Foreskin keratinocyte (primary cell): ENCODE measurements at places on chromosomes 6 and 20.

DNA sequence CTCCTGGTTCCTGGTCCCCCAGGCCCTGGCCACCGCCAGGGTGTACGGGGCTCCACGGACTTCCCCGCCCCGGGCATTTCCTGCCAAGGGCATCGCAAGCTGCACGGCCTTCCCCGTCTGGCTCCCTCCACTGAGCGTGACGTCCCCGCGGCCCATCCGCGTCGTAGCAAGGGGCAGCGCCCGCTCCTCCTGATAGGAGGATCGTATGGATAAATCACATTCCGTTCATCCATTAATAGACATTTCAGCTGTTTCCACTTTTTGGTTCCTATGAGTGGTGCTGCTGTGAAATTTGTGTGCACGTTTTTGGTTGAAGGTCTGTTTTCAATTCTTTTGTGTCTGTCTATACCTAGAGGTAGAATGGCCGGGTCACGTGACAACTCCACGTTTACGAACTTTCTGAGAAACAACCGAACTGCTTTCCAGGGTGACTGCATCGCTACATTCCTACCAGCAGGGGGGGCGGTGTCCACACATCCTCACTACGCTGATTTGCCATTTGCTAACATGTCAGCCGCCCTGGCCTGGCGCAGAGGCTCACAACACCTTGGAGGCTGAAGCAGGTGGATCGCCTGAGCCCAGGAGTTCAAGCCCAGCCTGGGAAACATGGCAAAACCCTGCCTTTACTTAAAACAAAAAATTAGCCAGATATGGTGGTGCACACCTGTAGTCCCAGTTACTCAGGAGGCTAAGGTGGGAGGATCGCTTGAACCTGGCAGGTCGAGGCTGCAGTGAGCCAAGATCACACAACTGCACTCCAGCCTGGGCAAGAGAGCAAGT, 37.7 kb downstream of the KCNQ2 start:
- DNase-seq: peak; percentile 18

- DNase-seq: peak; percentile 72
Observed at GRCh38 chr6:141988954-141989705, 143.6 kb upstream of the GJE1 start.

GRCh38 chr6:159056899-159057298, 12.1 kb upstream of the TAGAP start:
- no peak for DNase-seq

DNA sequence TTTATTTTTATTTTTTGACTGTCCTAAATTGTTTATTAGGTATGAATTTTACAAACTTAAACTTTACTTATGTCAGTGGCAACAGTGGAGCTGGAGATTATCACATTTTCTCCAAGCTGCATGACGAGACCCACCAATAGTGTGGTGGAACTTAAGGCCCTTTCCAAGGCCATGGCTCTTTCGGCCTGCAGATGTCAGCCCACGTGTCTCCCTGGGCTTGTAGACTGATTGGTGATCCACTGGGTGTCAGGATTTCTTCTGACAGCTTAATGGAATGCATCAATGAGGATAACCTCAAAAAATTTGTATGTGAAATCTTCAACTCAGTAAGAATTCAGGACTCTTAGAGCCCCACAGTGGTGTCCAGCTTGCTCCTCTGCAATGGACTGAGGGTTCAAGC, 32.3 kb upstream of the OVOL2 start:
- DNase-seq: no peak

DNA sequence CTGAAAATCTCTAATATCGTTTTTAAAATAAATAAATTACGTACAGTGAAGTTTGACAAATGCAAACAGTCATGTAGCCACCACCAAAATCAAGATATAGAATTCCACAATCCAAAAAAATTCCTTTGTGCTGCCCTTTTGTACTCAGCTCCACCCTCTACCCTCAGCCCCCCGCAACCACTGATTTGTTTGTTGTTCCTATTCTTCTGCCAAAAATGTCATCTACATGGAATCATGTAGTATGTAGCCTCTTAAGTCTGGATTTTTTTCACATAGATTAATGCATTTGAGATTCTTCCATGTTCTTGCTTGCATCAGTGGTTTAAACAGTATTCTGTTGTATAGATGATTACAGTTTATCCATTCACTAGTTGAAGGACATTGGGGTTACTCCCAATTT, 8.5 kb upstream of the REPS1 start:
- DNase-seq: no peak

DNA sequence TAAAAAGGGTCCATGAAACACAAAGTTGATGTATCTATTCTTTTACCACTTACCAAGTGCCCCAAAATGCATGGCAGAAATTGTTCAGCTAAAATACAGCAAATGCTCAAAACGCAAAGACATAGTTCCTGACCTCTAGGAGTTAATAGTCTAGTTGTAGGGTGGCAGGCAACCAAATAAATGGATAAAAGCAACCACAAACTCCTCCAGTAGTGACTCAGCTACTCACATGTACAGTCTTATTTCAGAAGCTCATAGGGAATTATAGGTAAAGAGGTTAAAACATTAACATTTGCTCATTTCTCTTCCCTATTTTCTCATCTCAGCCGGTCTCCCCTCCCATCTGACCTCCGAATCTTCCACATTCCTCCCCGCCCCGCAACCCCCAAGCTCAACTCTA, 143.9 kb upstream of the INSM1 start:
- DNase-seq: no peak

DNA sequence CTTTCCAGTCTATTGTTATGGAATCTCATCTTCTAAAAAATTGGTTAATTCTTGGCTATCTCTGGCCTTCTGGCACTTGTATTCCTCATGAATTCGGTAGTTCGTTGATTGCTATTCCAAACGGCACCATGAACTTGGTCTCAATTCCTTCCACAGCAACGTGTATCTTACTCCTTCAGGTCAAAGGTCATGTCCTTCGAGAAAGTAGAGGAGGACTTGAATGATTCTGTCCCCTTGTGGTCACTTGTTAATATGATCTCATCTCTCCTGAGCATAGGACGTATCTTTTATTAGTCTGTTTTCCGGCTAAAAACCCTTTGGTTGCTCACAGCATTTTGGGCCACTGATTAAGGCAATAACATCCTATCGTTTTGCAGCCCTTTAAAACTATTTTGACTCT, 9.4 kb downstream of the TLDC2 start:
- no peak for DNase-seq

GRCh38 chr6:164996838-164997237, 312.6 kb downstream of the C6orf118 start:
- no peak for DNase-seq

- DNase-seq: peak; percentile 15
Observed at GRCh38 chr20:17843246-17844132, 125.1 kb downstream of the SNX5 start.

DNA sequence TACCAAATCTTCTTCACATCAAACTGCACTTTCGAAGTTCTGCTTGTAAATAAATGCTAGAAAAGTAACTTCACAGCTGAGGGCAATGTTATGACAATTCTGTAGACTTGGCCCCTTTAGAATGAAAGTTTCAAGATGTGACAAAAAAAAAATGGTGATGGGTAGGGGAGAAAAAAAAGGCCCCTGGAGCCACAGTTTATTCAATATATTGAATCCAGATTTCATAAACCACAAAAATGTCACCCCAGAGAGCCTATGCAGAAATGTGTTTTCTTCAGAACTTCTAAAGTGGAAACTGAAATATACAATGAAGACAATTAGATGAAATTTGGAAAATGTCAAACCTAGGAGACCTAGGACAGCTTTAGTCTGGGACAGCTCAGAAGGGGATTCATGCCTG, 143.1 kb downstream of the EDN3 start:
- DNase-seq: no peak

- DNase-seq: no peak
Observed at GRCh38 chr20:10250902-10251301, 32.3 kb downstream of the SNAP25 start.

DNA sequence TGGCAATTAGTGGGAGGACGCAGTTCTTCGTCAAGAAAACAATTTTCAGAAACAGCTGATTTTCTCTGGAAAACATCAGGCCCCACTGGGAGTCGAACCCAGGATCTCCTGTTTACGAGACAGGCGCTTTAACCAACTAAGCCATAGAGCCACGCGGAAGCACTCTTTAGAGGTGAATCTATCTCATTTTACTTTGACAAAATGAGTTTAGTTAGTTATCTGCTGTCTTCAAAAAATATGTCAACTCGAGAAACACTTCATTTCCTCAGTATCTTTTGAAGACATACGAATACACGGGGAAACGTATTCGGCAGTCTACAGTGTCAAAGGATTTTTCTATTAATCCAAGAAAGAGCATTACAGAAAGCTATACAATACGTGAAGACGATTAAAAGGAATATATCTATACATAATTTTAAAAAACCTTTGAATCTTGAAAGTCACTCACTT, 26.7 kb downstream of the GPX6 start:
- DNase-seq: peak; percentile 40

- DNase-seq: no peak
Observed at GRCh38 chr6:16305788-16306187, 67.4 kb downstream of the GMPR start.

DNA sequence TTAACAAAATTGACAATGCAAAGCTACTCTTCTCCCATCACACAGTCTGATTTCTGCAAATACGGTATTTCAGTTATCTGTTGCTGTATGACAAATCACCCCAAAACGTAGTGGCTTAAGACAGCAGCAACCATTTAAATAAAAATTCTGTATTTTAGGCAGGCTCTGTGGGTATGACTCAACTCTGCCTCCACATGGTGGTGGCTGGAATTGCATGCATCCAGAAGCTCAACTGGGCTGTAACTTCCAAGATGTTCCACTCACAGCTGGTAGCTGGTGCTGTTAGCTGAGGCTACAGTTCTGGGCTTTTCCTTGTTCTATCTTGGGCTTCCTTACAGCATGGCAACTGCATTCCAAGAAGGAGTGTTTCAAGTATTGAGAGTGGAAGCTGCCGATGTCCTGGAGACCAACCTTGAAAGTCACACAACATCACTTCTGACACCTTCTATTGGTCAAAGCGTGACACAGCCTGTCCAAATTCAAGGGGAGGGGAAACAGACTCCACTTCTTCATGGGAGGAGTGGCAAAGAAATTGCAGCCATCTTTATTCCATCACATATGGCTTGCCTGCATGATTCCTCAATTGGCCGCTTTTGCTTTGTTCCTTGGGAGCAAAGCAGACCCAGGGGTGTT, 39.7 kb upstream of the TULP1 start:
- no peak for DNase-seq

DNA sequence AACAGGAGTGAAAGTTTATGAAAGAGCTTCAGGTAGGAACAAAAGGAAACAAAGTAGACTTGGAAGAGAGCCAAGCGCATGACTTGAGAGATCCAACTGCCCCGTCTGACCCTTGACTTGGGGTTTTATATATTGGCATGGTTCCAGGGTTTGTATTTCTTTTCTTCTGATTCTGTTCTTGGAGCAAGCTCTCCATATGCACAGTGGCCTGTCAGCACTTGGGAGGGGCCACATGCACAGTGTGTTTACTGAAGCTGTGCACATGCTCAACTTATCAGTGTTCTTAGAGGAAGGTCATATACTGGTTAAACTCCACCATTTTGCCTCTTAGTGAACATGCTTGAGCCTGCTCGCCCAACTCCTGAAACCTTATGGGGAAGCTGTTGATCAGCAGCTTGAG, 953.7 kb downstream of the TFAP2A start:
- DNase-seq: no peak

GRCh38 chr6:116118608-116119007, 7.3 kb downstream of the COL10A1 start:
- DNase-seq: no peak

GRCh38 chr20:56423886-56424285, 11.8 kb downstream of the CASS4 start:
- no peak for DNase-seq

DNA sequence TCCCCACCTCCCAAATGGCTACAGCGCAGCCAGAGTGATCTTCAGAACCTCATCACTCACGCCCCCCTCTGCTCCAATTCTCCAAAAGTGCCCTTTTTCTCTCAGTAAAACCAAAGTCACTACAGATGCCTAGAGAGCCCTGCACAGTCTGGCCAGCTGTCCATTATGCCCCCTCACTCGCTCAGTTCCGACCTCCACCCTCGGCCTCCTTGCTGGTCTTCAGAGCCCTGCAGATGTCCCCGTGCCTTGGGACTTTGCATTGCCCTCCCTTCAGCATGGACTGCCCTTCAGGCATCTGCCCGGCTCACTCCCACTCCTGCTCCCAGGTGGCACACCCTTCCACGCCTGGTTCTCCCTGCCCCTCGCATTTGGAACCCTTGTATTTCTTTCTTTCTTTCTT, 1.1 kb upstream of the RAET1E start:
- no peak for DNase-seq

DNA sequence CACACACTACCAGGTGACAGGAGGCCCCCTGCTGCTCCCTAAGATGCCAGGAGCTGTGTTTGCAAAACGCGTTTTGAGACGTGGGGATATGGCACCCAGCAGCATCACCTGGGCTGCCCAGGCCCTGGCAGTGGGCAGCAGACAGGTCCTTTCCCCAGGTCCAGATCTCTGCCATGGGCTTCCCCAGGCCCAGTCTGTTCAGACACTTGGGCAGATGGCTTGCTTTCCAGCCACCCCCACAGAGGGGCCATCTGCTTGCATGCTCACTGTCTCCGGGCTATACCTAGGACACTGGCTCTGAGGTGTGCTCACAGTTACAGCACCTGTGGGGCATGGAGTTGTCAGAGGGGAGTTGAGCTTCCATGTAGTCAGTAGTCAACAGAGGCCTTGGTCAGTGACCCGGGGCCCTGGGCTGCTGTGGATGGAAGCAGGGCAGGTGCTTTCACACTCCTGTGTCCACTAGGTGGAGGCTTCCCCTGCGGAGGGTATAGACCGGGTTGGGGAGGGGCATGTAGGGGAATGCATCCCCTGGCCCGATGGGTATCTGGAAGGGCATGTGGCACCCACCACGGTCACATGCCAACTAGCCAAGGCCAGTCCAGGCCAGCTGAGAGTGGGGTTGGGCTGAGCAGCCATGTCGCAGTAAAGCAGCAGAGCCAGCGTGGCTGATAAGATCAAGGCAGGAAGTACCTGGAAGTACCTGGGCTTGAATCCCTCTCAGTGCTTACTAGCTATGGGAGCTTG, 185.4 kb upstream of the SLC24A3 start:
- DNase-seq: no peak

DNA sequence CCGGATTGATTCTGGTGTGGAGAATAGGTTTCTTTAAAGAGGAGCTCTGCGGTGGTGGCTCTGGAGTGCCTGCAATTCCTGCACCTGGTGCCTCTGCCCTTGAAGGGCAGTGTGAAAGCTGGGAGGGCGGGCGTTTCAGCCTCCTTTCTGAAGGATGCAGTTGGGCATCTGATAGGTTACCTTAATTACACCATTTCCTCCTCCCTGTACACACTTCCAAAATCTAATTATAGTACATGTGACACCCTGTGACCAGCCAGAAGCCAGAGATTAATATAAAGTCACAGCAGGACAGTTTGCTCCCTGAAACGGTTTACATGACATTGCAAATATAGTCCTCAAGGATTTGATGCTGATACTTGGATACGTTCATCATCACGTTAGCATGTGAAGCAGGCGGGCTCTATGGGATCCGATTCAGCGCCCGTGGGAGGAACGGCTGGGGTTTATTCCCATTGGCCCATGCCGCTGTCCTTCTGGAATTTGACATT, 548.2 kb downstream of the QKI start:
- DNase-seq: no peak

- no peak for DNase-seq
Observed at GRCh38 chr6:129596522-129596921, 113.5 kb downstream of the ARHGAP18 start.
